ENCODE measurements at places on chromosomes 16 and 17.

- no peak for DNase-seq
Measured at GRCh38 chr16:67667453-67667816, 821 bp downstream of the C16orf86 start.

DNA sequence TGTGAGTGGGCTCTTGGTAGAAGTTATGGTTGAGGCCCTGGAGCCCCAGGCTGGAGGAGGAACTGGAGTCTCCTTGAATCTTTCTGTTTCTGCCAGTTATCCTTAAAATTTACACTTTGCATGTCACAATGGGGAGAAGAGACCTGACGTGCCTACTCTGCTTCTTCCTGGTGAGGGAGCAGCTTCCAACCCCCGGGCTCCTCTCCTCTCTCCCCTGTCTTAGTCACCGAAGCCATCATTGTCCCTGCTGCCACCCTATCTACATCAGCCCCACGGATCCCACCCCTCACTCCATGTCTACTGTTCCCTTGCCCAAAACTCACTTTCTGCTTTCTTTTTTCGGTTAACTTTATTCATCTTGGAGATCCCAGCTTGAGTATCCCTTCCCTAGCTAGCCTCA is 17.6 kb downstream of the DNAJA3 start:
- no peak for DNase-seq

DNA sequence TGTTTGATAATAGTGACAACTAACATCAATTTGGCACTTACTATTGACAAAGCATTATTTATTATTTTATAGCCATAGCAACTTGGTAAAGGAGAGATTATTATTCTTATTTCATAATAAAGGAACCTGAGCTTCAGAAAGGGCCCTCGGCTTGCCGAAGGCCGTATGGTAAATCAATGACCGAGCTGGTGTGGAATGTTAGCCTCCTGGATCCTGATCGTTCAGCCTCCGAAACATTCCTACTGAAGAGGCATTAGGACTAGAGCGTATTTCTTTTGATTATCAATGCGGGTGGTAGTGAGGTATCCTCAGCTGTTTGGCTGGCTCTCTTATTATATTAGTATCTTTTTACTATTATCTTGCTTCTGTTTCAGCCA is 199.3 kb upstream of the TBX2 start:
- DNase-seq, result no peak

DNA sequence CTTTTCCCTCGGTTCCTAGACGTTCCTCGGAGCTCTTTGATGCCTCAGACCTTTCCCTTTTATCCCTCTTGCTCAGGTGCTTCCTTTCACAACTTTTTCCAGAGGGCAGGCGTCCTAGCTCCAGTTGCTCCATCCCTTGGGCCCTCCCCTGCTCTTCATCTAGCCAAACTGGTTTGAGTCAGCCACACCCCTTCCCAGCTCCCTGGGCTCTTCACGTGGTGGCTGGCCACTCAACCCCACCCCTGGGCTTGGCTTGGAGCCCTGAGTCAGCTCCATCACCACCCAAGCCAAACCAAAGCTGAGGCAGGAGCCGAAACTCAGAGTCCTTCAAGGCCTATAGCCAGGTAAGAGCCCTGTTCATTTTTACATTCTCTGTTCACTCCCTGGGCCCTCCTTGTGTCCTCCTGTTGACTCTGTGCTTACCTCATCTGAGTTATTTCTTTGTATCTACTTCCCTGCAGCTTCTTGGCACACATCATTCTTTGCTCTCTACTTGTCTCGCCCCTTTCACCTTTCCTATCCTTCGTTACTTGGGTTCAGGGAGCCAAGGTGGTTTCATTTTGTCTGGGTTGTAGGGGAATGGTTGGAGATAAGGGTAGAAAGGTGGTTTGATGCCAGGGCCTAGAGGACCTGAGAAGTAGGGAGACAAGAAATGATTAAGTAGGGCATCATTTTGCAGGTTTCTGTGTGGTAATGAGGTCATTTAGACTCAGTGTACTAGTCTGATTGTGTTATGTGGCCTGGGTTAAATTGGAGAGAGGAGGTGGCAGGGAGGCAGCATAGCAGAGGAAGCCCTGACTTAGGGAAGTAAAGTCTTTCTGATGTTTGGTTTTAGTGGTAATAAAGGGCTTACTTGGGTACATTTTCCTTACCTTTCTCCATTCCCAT is 7.6 kb upstream of the PHKG2 start:
- no peak for DNase-seq

GRCh38 chr16:12184419-12184917 is 207.9 kb downstream of the SNX29 start:
- DNase-seq, result no peak

GRCh38 chr17:11109106-11109505 is 131.9 kb upstream of the SHISA6 start:
- no peak for DNase-seq

GRCh38 chr16:21652453-21652852 is at the start of gene IGSF6:
TSS of gene IGSF6 (minus strand) at chr16:21652608. CDS start at chr16:21652598, 10 bp downstream.
- no peak for DNase-seq

DNA sequence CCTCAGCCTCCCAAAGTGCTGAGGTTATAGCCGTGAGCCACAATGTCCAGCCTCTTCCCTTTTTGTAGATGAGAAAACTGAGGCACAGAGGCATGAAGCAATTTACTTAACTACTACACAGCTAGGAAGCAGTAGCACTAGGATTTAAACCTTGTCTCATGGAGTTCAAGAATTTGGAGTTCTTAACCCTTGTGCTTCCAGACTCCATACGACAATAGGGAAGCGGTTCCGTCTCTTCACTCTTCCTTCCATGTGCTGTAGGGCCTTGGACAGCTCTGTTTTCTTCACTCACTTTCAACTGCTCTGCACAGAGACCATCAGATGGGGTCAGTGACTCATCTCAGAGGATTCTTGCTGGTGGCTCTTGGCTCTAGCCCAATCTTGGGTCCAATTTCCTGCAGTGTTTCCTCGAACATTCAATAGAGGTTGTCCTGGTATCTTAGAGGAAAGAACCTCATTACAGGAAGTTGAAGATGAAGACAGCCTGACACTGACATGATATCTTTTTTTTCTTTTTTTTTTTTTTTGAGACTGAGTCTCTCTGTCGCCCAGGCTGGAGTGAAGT is 19.3 kb downstream of the ITGAL start:
- no peak for DNase-seq

All from NCI-H446 (cell line).